AG09319 (cell line): ENCODE measurements at places on chromosomes 4 and X.

- DNase-seq, result no peak
Measured at GRCh38 chrX:7637066-7637465, 205.9 kb upstream of the VCX start.

DNA sequence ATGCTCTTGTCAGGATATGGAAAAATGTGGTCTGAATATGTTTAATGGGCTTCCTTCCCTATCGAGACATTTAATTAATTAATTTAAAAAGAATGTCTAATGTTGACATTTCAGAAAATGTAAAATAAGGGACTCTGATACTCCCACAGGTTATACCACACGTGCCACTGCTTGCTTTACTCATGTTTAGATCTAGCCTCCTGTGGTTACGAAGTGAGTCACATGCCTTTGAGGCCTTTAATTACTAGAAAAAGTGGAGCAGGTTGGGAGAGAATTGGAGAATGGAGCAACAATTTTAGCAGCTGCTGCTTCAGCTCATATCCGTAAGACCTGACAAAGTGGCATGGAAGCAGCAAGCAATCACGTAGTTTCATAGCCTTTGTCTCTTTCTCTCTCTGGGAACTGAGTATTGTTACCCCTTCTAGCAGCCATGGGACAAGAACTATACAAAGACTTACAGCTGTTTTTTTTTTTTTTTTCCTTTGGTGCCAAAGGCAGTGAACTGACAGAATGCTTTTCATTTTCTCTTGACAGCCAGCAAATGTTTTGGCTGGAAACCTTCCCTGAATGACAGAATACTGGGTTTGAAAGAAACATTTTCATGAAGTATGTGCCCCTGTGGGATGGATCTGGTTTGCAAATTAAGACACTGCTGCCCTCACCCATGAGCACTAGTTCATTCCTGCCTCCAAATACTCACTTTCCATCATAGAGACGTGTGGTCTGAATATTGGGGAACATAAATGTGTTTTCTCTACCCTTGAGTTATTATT lies 355.1 kb upstream of the PABPC5 start:
- no peak for DNase-seq

DNA sequence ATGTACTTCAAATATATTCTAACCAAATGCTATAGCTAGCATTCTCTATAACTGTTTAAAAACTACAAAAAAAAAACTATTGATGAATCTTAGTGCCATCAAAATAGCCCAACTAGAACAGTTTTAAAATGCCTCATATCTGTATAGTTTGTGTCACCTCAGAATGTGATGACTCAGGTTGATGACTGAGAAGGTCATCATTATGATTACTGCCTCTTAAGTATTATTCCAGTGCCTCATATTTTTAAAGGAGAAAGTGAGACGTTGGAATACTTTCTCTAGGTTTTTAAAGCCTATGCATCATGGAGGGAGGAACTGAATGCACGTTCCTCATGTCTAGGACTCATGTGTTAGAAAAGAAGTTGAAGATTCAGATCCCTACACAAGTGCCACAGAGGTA lies 88.2 kb downstream of the TMA16 start:
- DNase-seq, result no peak

DNA sequence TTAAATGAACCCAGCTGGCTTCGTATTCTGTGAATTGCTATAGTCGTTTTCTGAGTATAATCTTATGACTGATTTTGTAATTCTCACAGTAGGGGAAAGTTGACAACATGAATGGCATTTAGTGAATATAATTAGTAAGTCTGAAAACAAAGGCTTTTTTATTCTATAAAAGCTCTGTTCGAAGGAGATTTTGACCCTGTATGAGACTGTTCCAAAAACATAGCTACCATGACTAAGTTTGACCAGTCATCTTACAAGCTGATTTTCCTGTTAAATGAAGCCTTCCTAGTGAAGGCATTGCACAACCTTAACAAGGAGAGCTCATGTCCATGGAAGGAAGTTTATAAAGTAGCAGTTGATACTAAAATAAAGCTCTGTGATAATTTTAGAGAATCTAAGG lies 242.3 kb downstream of the RPA4 start:
- DNase-seq, result no peak

- no peak for DNase-seq
Measured at GRCh38 chr4:153780876-153781275, 8.0 kb downstream of the SFRP2 start.

- DNase-seq, result no peak
Measured at GRCh38 chr4:161404346-161405110, 759.3 kb downstream of the FSTL5 start.

DNA sequence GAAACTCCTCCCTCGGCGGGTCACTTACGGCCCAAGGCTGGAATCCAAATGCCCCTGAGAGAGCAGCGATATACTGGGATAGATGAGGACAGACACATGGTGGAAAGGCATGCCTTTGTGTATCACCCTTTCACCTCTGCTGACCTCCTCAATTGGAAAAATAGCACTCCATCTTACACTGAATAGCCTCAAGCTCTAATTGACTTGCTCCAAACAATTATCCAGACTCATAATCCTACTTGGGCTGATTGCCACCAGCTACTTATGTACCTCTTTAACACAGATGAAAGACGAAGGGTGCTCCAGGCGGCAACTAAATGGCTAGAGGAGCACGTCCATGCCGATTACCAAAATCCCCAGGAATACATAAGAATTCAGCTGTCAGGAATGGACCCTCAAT lies 1142.2 kb downstream of the ARAP2 start:
- DNase-seq, result no peak

DNA sequence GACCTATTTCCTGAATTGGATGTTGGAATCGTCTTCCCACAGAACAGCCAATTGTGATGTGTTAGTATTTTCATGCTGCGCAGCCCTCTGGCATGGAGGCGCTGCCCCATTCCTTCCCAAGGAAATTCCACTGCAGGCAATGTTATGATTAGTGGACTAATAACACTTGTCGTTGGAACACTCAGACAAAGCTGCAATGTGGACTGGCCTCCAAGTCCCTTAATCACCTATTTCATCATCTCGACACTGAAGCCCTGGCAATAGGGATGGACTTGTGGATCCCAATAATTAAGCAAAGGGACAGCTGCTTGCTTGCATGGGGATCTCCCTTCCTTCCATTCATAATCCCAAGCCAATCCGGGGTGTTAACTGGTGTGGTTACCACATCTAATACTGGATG lies 78.8 kb upstream of the PLAC1 start:
- peak; percentile 18 for DNase-seq

GRCh38 chr4:4395371-4395770 lies 8.5 kb downstream of the NSG1 start:
- no peak for DNase-seq

DNA sequence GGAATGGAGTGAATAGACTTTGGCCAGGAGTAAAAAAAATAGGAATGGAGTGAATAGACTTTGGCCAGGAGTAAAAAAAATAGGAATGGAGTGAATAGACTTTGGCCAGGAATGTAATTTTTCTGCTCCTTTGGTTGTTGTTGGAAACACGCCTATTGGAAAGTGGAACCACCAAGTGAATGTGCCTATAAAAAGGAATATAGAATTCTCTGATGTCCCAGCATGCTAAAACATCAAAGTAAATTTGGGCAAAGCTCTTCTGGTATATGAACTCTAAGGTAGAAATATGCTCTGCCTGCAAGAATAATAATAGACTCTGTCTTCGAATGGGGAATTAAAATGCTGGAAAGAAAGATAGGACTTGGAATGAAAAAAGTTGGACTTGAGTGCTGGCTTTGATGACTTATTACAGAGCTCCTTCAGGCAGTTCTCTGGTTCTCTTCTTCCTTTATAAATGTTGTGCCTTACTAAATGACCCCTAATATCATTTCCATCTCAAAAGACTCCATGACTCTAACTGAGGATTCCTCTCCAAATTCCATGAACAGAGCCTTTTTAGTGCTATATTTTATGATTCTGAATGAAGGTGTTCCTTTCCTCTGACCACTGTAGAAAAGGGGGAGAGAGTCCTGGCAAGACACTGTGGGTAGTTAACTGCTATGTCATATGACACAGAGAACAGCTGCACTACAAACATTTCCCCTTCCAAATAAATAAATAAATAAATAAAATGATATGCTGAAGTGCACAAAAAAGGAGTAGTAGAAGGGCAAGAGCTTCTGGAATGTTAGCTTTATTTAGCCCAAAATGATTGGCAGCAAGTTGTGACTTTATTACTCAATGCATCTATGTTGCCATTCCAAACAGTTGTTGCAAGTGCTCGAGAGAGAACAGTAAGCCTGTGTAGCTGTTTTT lies 13.5 kb upstream of the GBA3 start:
- no peak for DNase-seq

DNA sequence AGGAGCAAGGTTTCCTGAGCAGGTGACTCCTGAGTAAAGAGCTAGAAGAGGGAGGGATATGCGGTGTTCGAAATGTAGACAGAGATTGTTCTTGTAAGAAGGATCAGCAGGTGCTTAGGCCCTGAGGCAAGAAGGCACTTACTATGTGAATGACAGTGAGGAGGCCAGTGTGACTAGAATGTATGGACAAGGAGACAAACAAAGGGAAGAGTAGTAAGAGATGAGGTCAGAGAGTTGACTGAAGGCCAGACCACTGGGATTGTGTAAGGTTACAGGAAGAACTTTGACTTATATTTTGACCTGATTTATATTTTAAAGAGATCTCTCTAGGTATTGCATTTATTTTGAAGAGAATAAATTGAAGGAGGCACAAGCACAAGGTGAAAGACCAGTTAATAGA lies 118.4 kb upstream of the ENPEP start:
- DNase-seq, result no peak

GRCh38 chr4:185672151-185672550 lies 136.8 kb upstream of the PDLIM3 start:
- DNase-seq, result no peak

- no peak for DNase-seq
Measured at GRCh38 chr4:181158971-181159370, 1084.2 kb upstream of the TENM3 start.

DNA sequence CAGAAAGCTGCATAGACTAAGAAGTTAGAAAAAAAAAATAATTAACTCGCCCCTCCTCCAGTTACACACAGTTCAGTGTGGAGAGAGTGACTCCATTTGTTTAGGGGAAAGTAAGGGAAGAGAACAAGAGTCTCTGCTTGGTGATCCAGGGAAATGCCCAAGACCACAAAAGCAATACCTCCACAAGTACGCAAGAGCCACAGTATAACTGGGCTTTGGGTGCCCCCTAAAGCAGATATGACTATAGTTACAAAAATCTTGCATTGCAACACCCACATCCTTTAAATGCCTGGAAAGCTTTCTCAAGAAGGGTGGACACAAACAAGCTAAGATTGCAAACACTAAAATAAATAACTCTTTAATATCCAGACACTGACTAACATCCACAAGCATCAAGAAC lies 164.2 kb upstream of the NRK start:
- DNase-seq, result no peak

GRCh38 chrX:2398064-2398656 lies 102.6 kb downstream of the DHRSX start:
- no peak for DNase-seq

GRCh38 chrX:38704146-38704882 lies 96.9 kb upstream of the MID1IP1 start:
- no peak for DNase-seq

GRCh38 chr4:187088070-187088799 lies 364.6 kb upstream of the FAT1 start:
- no peak for DNase-seq

GRCh38 chr4:82031376-82031927 lies 342.3 kb downstream of the HNRNPD start:
- DNase-seq, result no peak

DNA sequence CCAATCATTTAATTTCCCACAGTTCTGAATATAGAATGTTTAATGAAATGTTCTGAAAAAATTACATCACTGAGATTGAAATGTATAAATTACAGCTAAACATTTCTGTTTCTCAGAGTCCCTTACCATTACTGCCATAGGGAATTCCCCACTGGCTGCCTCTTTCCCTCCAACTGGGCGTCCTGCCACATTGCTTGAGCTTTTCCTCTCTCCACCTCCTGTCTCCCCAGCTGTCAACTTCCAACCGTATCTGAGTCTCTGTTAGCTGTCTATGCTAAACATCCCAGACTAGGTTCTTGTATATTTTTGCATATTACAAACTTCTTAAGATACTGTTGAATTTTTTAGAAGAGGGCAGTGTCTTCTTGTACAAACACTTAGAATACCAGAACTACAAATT lies 407.3 kb upstream of the SLIT2 start:
- no peak for DNase-seq

DNA sequence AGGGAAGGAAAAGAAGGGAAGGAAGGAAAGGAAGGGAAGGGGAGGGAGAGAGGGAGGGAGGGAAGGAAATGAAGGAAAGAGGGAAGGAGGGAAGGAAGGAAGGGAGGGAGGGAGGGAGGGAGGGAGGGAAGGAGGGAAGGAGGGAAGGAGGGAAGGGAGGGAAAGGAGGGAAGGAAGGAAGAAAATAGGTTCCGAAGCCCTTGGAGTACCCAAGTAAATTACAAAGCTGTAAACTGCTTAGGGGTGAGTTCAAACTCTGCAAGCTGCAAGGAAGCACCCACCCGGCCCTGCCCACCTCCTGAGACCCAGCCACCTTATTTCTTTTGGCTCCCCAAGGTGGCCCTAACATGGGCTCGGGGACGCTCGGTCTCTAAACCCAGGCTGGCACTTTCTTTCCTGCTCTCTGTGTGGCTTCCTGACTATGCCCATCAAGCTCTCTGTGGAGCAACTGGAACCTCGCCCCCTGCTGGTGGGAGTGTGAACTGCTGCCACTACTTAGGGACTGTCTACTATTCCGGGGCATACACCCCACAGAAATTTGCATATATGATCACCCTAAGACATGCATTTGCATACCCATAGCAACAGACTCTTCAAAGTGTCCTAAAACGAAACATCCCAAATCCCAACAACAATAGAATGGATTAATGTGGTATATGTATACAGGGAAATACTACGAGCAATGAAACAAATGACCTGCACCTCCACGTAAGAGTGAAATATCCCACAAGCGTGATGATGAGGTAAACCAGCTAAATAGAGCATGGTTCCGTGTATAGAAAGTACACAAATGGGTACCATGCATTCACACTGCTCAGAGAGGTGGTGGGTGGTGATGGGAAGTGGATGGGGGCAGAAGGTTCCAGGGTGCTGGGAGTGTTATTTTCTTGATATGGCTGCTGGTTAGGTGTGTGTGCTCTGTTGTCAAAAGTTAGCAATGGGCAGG lies 151.7 kb upstream of the TBL1X start:
- DNase-seq, result no peak

GRCh38 chr4:173494013-173494970 lies 35.7 kb downstream of the HAND2 start:
- DNase-seq, result peak; percentile 23
